Ascending aorta (tissue), 2 donors: ENCODE measurements at places on chromosomes 2 and 18. TPM values are rescaled to one million over a fixed set of nuclear protein-coding genes. Genes with fewer than 3 reads are reported as not detected.

- no peak for DNase-seq
- H3K4me3 ChIP-seq, result no peak overlapping the region
- H3K27me3 ChIP-seq, result no peaks in the 10 kb centered on the region
- no peak overlapping the region for H3K27ac ChIP-seq
- H3K4me1 ChIP-seq, result peaks cover 4% of the 10 kb centered on the region
- H3K36me3 ChIP-seq, result no peaks in the 10 kb centered on the region
Observed at GRCh38 chr2:175880-176820, 87.7 kb downstream of the SH3YL1 start.

DNA sequence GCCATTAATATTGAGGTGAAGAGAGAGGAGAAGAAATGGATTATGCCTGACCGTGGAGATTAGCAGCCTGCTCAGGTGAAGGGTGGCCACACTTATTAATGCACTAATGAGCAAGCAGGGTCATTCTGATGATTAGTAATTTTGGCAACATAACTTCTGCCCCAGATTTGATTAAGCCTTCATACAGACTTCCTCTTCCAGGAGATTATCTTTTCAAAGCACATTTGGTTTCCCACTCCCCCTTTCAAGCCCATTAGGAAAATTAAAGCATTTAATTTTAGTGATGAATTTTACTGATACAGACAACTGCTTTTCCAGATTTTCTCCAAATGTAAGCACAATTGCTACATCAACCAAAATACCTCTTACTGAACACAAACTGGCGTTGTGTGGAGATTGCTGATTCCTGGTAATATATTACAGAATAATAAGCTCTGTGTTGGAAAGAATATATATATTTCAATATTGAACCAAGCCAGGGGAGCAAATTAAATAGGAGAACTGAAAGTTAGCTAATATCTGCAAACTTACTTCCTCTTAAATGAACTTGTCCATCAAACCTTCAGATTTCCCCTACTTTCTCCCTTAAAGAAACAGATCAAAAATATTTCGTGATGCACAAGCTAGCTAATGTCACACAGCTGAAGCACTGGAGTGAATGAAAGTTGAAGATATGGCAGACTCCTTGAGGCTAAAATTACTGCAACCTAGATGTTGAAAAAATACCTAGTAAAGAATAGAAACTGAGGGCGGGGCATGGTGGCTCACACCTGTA lies 140.8 kb downstream of the FAM210A start:
- no peak for DNase-seq
- H3K4me3 ChIP-seq, result no peak overlapping the region
- no peaks in the 10 kb centered on the region for H3K27me3 ChIP-seq
- no peaks in the 10 kb centered on the region for H3K4me1 ChIP-seq
- no peaks in the 10 kb centered on the region for H3K36me3 ChIP-seq
- no peak overlapping the region for H3K27ac ChIP-seq

DNA sequence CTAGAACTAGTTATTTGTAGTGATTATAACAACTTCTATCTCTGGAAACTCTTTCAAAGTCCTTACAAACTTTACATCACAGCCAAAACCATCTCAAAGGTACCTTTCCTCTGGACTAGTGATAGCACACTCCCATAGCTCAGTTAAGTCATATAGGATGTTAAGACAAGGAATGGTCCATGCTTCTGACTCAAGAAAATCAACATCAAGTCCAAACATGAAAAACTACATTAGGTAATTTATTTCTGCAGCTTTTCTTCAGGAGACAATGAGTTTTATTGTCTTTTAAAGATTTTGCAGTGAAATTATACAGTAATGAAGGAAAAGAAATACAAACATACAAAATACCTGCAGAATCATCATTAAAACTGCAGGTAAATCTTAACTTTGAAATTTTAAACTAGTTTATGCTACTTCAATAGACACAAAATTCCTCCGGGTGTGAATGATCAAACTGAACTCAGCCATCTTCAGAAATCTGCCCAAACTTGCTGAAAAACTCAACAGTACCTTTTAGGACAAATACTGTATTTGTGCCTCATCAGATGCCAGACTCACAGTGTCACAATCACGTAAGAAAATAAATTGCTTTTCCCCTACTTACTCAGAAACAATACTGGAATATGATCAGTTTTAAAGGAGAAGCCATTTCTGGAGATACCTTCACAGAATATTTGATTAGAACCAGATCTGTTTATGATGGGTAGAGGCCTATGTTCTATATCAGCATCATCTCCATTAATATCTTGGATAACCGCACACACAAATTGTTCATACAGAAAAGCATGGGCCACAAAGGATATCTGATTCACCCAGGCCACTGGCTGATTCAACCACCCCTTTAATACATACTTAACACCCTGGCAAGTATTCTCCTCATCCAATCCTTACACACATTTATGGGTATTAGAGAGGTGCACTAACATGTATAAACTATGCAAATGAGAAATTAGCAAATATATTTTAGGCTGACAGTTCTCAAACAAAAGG lies 2.6 kb downstream of the TMEM131 start:
- no peaks in the 10 kb centered on the region for H3K27me3 ChIP-seq
- H3K27ac ChIP-seq, result no peak overlapping the region
- H3K4me1 ChIP-seq, result no peaks in the 10 kb centered on the region
- peak overlapping the region; percentile 91 for H3K4me3 ChIP-seq

DNA sequence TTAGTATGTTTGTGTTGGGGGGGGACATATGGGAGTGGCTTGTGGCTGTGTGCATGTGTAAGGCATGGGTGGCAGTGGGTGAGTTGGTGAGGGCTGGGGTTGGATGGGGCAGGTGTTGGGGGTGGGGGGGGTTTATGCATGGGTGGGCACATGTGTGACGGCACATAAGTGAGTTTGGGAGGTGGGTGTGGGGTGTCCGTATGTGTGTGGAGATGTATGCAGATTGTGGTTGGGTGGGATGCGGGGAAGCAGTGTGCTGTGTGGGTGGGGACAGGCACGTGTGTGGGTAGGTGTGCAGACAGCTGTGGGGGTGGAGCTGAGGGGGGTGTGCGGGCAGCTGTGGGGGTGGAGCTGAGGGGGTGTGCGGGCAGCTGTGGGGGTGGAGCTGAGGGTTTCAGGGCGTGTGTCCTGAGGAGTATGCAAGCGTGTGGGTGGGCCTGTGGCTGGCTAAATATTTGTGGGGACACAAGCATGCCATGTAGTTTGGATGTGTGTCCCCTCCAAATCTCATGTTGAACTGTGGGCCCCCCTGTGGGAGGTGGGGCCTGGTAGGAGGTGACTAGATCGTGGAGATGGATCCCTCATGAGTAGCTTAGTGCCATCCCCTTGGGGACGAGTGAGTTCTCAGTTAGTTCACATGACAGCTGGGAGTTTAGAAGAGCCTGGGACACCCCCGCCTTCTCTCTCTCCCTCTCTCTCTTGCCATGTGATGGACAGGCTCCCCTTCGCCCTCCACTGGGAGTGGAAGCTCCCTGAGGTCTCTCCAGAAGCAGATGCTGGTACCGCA lies 59.4 kb downstream of the ANKMY1 start:
- no peak overlapping the region for H3K4me3 ChIP-seq
- no peak for DNase-seq
- H3K4me1 ChIP-seq, result no peaks in the 10 kb centered on the region
- H3K27me3 ChIP-seq, result no peaks in the 10 kb centered on the region
- H3K36me3 ChIP-seq, result peaks cover 27% of the 10 kb centered on the region

- no peak overlapping the region for H3K27ac ChIP-seq
- H3K36me3 ChIP-seq, result no peaks in the 10 kb centered on the region
- H3K4me1 ChIP-seq, result no peaks in the 10 kb centered on the region
- no peak for DNase-seq
- no peaks in the 10 kb centered on the region for H3K27me3 ChIP-seq
Observed at GRCh38 chr18:73043611-73044010, 175.8 kb upstream of the NETO1 start.

GRCh38 chr18:41593171-41593675 lies 361.8 kb upstream of the PIK3C3 start:
- DNase-seq, result no peak
- no peaks in the 10 kb centered on the region for H3K4me1 ChIP-seq
- H3K4me3 ChIP-seq, result no peak overlapping the region
- H3K27me3 ChIP-seq, result no peaks in the 10 kb centered on the region
- no peaks in the 10 kb centered on the region for H3K36me3 ChIP-seq

DNA sequence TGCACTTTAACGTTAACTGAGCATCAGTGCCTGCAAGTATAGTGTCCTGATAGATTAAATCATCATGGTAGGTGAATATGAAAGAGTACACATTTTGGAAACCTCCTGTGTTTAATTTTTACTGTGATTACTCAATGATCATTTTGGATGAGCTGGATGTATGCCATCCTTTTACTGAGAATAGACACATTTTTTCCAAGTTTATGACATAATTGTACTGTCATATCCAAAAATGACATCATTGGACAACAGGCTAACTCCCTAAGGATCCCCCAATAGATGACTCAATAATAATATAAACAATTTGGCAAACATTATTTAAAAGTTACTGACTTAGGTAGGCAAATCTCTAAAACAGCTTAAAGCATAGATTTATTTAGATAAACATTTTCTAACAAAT lies 410.8 kb upstream of the REG3G start:
- no peak overlapping the region for H3K27ac ChIP-seq
- no peak overlapping the region for H3K4me3 ChIP-seq
- H3K4me1 ChIP-seq, result no peaks in the 10 kb centered on the region
- no peaks in the 10 kb centered on the region for H3K36me3 ChIP-seq
- DNase-seq, result no peak

- H3K36me3 ChIP-seq, result no peaks in the 10 kb centered on the region
- DNase-seq, result no peak
- H3K27ac ChIP-seq, result no peak overlapping the region
Observed at GRCh38 chr2:157871415-157871814, 4.7 kb downstream of the ACVR1 start.

- no peaks in the 10 kb centered on the region for H3K4me1 ChIP-seq
- no peaks in the 10 kb centered on the region for H3K27me3 ChIP-seq
- DNase-seq, result no peak
- no peak overlapping the region for H3K4me3 ChIP-seq
- no peaks in the 10 kb centered on the region for H3K36me3 ChIP-seq
- no peak overlapping the region for H3K27ac ChIP-seq
Observed at GRCh38 chr2:66897181-66897580, 462.3 kb downstream of the MEIS1 start.

DNA sequence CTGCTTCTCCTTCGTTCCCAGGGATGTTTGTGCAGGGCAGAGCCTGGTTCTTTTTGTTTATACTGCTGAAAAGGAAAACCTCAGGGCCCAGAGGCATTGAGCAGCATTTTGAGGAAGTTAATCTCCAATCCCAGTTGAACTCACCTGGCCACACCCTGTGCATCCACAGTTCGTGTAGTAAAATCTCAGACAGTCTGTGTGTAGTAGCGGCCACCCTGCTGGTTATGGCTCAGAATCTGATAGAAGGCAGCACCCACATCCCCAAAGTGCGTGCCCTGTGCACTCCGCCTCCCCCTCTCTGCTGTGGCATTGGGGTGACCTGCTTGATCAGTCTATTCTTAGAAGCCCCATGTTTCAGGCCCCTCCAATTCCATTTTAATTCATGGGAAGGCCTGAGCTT lies 10.9 kb downstream of the TRIB2 start:
- H3K36me3 ChIP-seq, result peaks cover 28% of the 10 kb centered on the region
- no peaks in the 10 kb centered on the region for H3K27me3 ChIP-seq
- H3K4me3 ChIP-seq, result no peak overlapping the region

DNA sequence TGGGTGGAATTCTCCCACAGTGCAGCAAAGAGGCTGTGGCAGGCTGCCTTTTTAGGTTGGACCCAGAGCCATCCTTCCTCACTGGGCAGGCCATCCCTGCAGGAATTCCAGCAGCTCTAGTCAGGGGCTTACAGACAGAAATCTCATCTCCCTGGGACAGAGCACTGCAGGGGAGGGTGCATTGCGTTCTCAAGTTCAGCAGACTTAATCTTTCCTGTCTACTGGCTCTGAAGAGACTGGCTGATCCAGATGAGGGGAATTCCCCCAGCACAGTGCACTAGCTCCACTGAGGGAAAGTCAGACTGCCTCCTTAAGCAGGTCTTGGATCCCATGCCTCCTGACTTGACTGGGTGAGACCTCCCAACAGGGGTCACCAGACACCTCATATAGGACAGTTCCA lies 899.7 kb upstream of the VRK2 start:
- no peaks in the 10 kb centered on the region for H3K36me3 ChIP-seq
- no peak overlapping the region for H3K27ac ChIP-seq
- no peak overlapping the region for H3K4me3 ChIP-seq
- DNase-seq, result no peak
- no peaks in the 10 kb centered on the region for H3K4me1 ChIP-seq
- no peaks in the 10 kb centered on the region for H3K27me3 ChIP-seq

- peaks cover 23% of the 10 kb centered on the region for H3K4me1 ChIP-seq
- no peaks in the 10 kb centered on the region for H3K27me3 ChIP-seq
- H3K36me3 ChIP-seq, result no peaks in the 10 kb centered on the region
- H3K4me3 ChIP-seq, result peak overlapping the region; percentile 98
- H3K27ac ChIP-seq, result peak overlapping the region; percentile 98
Observed at GRCh38 chr2:240434728-240435456, 571 bp upstream of the GPC1 start.

GRCh38 chr2:29226808-29227207 lies 111.6 kb downstream of the CLIP4 start:
- no peaks in the 10 kb centered on the region for H3K27me3 ChIP-seq
- no peak overlapping the region for H3K4me3 ChIP-seq
- no peak for DNase-seq
- no peaks in the 10 kb centered on the region for H3K4me1 ChIP-seq

- no peak overlapping the region for H3K4me3 ChIP-seq
- DNase-seq, result no peak
- no peak overlapping the region for H3K27ac ChIP-seq
Observed at GRCh38 chr2:237453671-237454070, 33.4 kb upstream of the MLPH start.

- no peak for DNase-seq
- H3K4me3 ChIP-seq, result no peak overlapping the region
- no peaks in the 10 kb centered on the region for H3K36me3 ChIP-seq
- H3K4me1 ChIP-seq, result no peaks in the 10 kb centered on the region
Observed at GRCh38 chr2:224196810-224197209, 157.7 kb upstream of the SERPINE2 start.

GRCh38 chr2:186098821-186099220 lies 360.2 kb downstream of the FSIP2 start:
- H3K4me1 ChIP-seq, result no peaks in the 10 kb centered on the region
- no peak for DNase-seq
- no peak overlapping the region for H3K4me3 ChIP-seq
- no peaks in the 10 kb centered on the region for H3K36me3 ChIP-seq

DNA sequence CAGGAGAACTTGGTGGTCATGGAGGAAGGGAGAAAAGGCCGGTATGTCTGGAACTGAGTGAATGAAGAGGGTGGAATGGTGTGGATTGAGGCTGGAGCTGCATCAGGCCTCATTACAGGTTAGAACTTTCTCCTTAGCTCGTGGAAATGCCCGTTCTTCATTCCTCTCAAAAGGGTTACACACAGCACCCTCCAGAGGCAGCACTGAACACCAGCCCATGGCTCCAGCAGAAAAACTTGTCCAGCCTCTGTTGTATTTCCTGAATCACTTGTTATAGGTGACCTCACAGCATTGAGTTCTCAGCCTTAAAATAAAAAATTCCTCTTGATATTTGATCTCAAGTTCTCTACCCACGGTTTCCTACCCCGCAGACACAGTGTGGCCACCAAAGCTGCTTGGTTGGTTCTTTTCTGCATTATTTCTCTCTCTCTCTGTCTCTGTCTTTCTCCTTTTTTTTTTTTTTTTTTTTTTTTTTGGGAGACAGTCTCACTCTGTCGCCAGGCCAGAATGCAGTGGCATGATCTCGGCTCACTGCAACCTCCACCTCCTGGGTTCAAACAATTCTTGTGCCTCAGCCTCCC lies 89.6 kb downstream of the ITGB1BP1 start:
- H3K4me1 ChIP-seq, result peaks cover 16% of the 10 kb centered on the region
- DNase-seq, result peak; percentile 26
- H3K27ac ChIP-seq, result peak overlapping the region; percentile 63
- no peak overlapping the region for H3K4me3 ChIP-seq
- H3K36me3 ChIP-seq, result peaks cover 14% of the 10 kb centered on the region
- no peaks in the 10 kb centered on the region for H3K27me3 ChIP-seq

AKAIN1 gene
- total RNA-seq, result not detected

TXNDC9 gene
- 34.3 TPM for total RNA-seq

FBXO48 gene
- 1.2 TPM for total RNA-seq

TIGD1 gene
- 0.53 TPM for total RNA-seq

LDAH gene
- total RNA-seq, result 15.6 TPM
